ENCODE measurements at places on chromosomes 13 and 19.

DNA sequence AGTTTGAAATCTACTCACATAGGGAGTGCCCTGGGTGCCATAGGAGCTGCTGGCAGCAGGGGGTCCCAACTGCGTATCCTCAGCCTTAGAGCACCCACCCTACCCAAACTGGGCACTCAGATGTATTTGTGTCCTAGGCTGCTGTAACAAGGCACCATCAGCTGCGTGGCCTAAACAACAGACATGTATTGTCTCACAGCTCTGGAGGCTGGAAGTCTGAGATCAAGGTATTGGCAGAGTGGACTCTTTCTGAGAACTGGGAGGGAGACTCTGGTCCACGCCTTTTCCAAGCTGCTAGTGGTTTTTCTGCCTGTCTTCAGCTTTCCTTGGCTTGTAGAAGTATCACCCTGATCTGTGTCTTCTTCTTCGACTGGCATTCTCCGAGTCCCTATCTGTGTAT is 83.6 kb downstream of the FGF14 start:
- no peak for DNase-seq

GRCh38 chr13:72121466-72121865 is 254.5 kb upstream of the DACH1 start:
- no peak for DNase-seq

DNA sequence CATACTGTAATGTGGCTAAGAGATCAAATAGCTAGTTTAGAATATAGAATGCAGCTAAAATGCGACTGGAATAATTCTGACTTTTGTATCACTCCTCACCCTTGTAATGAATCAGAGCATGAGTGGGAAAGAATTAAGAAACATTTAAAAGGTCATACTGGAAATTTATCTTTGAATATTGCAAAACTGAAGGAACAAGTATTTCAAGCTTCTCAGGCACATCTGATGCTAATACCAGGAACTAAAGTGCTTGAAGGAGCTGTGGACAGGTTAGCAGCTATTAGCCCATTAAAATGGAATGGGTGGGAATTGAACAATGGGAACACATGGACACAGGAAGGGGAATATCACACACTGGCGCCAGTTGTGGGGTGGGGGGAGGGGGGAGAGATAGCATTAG is 144.2 kb upstream of the ZNF91 start:
- no peak for DNase-seq

- DNase-seq: peak; percentile 44
Measured at GRCh38 chr13:94329277-94329676, 150.2 kb downstream of the DCT start.
